ENCODE measurements at places on chromosomes 2 and 18.

- no peak for DNase-seq
These were observed 77.2 kb downstream of the TTN start for GRCh38 chr2:178730049-178730448.

GRCh38 chr2:118939994-118940393 lies 2.0 kb upstream of the MARCO start:
- no peak for DNase-seq

DNA sequence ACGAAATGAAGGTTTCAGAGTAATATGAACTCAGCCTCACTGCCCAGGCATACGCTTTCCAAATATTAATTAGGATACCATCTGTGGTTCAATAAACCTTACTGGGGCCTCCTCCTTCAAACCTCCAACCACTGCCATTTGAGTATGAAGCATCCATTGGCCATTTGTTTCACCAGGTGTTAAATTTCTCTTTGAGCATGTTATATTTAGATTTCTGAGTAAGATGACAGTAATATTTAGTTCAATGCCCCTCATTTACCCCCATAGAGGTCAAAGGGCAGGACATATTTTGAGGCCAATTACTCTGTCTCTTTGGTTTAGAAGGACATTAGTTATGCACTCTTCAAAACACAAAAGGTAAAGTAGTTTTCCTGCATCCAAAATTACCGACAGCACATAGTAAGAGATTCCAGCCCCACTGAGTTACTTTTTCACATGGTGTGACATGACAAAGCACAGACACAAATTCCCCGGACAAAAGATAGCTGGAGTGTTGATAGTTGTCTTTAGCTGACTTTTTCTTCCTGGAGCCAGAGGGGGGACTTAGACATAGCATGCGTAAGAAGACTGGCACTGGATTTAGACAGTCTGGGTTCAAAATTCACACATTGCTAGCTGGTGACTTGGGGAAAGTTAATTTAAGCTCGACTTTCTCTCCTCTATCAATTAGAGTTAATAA lies 33.1 kb upstream of the LNPK start:
- no peak for DNase-seq

GRCh38 chr2:36376319-36376765 lies 20.8 kb downstream of the CRIM1 start:
- DNase-seq: peak; percentile 78

DNA sequence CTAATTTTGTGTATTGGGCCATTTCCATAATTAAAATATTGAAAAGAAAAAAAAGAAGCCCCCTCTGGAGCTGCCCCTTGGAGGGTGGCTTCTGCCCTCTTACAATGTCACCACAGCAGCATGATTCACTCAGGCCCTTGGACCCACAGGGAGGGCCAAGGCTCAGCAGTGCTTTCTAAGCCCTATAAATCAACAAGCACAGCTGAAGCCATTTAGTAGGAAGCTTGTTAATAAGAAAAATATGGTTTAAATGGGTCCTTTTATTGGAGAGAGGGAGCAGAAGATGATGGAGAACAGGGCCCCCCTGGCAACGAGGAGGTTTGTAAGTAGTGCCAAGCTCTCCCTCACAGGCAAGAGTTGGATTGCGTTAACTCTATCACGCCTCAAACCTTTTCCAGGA lies 107.6 kb upstream of the FZD7 start:
- DNase-seq: no peak

DNA sequence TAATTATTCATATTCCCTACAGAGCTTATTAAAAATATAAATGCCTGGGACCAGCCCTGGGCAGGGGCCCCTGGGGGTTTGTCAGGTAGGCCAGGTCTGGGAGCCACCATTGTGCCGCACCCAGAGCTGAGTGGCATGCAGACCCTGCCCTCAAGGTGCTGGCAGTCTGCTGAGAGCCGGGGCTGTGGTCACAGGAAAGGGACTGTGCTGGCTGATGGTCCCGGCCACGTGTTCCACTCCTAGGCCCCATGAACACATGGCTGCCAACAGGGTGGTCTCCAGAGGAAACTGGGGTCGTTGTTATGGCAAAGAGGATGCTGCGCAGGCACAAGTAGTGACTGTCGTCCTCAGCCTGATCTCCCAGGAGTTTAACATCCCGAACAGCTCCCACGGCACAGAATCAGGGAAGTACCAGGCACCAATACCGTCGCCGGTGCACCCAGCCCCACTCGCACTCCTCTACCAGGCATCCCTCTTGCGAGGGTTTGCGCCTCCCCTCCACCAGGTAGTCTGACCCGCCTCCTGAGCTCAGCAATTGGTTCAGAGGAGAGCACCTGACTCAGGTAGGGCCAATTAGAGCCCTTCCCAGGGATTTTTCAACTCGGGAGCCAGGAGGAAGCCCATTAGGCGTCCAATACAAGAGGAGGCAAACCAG lies 39.2 kb upstream of the BIN1 start:
- no peak for DNase-seq

DNA sequence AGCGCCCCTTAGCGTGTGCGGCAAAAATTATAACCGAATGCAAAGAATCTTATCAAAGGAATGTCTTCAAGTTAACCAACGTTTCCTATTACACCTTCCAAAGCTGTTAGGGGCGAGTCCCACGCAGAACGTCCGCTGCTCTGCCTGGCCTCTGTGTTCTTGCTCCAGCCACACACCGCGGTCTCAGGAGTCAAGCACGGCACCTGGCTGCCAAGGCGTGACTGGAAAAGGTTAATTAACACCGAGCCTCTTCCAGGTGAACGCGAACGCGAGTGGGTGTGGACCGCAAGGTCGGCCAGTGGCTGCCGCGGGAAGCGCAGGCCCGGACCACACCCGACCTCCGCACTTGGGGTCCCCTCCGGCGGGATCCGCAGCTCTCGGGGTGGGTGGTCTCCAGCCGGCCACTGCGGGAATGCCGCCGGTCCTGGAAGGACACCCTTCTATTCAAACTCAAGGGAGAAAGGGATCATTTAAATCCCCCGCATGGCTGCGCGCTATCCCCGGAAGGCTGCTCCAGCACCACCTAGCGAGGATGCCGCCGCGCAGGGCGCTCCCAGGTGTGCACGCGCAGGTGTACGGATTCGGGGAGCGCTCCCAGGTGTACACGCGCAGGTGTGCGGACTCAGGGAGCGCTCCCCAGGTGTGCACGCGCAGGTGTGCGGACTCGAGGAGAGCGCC lies 830 bp downstream of the CYB5A start:
- no peak for DNase-seq

GRCh38 chr2:111226876-111227700 lies 106.4 kb downstream of the BCL2L11 start:
- DNase-seq: no peak

DNA sequence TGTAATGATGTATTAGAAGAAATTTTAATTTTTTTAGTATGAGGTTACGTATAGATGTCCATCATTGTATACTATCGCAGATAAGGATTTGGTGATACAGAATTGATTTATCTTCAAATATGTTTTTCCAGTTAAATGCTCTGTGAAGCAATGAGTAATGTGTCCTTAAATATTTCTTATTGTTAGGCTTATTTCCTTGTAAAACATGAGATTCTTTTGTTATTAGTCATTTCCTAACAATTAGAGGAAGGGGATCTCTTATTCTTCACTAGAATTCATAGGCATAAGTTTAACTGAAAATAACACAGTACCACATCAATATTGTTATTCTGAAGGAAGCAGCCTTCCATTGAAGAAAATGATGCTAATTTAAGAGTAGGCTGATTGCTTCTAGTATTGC lies 15.5 kb upstream of the OTX1 start:
- no peak for DNase-seq

DNA sequence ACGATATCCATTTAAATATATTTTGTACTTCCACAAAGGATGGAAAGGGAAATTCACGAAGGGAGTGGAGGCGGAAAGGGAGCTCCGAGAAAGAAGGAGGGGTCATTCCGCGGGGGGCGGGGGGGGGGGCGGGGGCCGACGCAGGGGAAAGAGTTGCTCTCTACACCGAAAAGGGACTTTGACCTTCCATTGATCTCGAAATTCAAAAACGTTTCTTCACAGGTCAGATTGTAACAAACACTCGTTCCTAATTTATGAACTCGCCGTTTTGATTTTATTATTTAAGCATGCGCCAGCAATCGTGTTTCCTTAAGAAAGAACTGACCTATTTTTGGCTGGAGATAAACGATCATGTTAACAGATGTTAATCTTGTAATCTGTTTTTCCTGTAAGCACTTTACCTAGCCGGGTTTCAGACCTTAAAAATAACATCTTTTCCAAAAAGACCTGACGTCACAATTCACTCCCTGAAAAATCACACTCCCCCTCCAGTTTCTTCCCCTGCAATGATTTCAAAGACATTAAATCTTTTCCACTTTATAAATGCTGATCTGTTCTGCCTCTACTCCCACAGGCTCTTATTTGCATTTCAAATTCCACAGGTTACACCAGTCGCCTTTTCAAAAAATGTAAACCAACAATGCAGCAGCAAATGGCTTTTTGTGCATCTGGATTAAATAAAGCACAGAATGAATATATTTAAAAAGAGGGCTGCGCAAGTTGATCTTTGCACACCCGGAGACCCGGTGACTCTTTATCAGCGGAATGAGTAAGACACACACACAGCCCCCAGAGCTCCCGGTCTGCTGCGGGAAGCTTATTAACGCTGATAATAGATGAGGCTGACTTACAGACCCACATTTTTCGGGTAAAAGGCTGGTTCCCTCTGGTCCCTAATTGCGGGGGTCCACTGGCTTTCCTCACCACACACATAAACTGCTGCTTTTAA lies 1.6 kb downstream of the ZNF516 start:
- DNase-seq: peak; percentile 26

DNA sequence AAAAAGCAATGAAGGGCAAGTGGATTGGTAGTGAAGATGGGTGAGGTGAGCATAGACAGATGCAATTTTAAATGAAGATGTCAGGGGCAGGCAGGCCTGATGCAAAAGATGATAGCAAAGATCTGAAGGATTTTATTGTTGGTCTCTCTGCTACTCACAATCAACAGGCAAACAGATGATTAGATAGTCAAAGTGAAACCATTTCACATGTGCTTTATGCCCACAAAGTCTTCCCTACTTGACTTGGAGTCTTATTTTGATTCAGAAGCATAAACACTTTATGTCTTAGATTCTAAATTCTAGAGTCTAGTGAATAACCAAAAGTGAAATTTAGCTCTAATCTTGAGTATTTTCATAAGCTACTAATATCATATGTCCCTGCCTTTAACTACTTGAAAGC lies 153.8 kb upstream of the HNRNPA3 start:
- no peak for DNase-seq

- DNase-seq: no peak
These were observed 20.5 kb upstream of the RNF149 start for GRCh38 chr2:101329026-101329425.

GRCh38 chr18:4203568-4204437 lies 251.3 kb downstream of the DLGAP1 start:
- no peak for DNase-seq

DNA sequence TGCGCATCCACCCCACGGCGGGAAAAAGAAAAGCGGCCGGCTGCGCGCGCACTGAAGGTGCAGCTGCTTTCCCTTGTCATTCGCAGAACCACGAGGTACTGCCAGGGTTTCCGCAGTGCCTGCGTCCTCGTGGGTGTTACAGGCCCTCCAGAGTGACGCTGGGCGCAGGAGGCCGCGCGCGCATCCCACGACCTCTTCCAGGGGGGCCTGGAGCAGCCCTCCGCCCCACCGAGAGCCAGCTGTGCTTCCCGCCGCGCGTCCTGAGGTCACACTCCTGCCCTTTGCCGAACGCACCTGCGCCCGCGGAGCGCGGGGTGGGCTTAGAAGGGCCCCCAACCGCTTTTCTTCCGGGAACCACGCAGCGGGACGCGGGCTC lies 378 bp upstream of the IAH1 start:
- DNase-seq: peak; percentile 46

DNA sequence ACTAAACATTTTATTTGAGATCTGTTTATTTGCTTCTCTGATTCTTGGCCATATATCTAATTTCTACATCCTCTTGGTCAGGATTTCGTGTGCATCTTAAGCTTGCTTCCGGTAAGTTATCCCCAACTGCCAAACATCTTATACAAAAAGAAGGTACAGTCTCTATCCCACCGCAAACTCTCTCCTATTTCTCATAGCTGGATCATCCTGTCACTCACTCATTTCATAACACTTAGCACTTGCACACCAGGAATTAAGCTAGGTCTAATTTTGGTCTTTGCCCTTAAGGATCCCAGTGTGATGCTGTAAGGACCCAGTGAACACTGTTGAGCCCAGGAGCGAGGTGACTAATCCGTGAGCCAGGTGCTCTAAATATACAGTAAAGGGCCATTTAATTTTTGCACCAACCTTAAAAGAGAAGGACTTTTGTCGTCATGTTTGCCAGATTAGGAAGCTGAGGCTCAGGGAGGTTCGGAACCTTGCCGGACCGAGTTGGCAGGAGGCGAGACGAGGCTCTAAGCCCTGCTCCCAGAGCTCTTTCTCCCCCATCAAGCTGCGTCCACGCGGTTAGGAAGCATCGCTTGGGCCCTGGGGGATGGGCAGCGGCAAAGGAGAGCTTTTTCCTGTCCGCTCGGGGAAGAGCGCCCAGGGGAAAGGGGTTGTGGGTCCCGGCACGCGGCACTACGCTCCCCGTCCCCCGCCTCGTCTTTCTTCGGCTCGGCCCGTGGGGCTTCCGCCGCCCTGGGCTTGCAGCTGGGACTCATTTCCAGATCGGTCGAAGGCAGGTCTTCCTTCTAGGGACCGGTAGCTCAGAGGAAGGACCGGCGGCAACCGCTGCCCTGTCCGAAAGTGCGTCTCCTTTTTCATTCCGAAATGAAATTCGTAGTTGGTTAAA lies 4.1 kb upstream of the ITPRIPL1 start:
- DNase-seq: peak; percentile 64

DNA sequence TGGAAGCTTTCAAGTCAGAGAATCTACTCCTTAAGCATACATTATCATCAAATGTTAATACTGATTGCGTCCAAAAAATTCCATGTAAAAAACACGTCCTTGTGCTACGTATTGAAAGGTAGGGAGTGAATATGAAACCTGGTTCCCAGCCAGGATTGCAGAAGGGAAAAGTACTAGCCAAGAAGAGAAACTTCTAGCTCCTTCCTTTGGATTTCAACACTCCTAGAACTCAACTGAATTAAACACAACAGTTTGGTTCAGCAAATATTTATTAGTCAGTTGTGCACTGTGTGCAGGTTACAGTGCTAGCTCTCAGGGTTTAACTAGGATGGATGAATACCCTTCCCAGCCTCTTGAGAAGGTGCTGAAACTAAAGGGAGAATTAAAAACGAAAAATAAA lies 33.9 kb upstream of the FHL2 start:
- no peak for DNase-seq

GRCh38 chr2:120314690-120315366 lies 31.1 kb upstream of the INHBB start:
- DNase-seq: no peak

DNA sequence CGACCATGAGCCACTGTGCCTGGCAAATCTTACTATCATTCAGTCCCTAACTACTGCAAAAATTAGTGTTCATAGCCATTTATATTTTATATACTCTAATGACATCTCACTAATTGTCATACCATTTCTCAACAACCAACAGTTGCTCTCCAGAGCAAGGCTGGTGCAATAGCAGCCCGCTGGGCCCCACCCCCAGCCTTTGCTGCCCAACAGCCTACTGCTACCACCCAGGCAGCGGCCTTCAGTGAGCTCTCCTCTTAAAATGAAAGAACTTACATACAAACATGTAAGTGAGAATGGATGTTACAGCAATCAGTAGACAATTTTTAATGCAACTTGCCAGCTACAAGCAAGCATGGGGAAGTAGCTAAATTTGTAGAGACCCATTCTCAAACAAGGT lies 90.5 kb downstream of the HNRNPLL start:
- DNase-seq: no peak

GRCh38 chr2:127381762-127382161 lies 6.0 kb downstream of the MAP3K2 start:
- DNase-seq: no peak
